Ureter (tissue), 1 donor: ENCODE measurements at places on chromosomes 4 and X. TPM values are rescaled to one million over a fixed set of nuclear protein-coding genes. Genes with fewer than 3 reads are reported as not detected.

Gene XAGE1A
- not detected for total RNA-seq

DNA sequence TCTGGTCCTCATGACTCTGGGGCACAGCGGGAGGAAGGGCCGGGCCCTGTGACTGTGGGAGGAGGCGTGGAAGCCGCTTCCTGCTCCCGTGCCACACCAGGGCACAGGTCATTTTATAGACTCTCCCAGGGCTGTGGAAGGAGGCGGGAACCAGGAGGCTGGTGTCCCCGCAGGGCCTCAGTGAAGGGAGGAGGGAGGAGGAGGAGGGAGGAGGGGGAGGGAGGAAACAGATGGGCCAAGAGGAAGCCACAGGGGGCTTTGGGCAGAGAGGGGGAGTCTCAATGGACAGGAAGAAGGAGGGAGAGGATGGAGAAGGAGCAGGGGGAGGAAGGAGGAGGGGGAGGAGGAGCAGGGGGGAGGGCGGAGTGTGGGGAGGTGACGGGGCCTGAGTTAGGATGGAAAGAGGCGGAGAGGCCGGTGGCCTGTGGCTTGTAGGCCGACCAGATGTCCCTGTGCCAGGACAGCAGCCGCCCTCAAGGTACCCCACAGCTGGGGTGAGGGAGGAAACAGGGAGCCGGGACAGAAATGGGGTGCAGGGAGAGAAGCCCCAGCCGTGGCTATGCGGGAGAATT lies 6.2 kb upstream of the PLCXD1 start:
- no peak for DNase-seq

DNA sequence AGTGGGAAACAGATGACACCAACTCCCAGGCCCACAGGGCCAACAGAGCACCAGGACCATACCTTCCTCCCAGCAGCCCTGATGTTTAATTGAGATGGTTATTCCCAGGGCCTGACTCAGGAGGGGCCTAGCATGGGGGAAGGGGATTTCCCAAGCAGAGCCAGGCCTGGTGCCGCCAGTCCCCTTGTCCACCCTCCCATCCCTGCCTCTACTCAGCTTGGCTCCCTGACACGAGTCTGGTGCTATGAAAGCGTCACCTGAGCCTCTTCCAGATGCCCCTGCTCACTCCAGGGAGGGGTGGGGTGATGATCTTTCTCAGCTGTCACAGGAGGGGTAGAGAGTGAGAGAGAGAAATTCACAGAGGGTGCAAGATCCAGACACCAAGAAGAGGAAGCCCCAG lies 72.7 kb downstream of the EFNB1 start:
- DNase-seq = no peak

GRCh38 chrX:27565992-27566391 lies 24.2 kb upstream of the DCAF8L2 start:
- no peak for DNase-seq

Gene PRRG3
- total RNA-seq = 0.91 TPM

Gene FTSJ1
- 42.7 TPM for total RNA-seq

Gene WDR1
- 385 TPM for total RNA-seq

- no peak for DNase-seq
Measured at GRCh38 chr4:159273141-159273438, 170.2 kb downstream of the RAPGEF2 start.

Gene RWDD4
- 17.3 TPM for total RNA-seq

- no peak for DNase-seq
Measured at GRCh38 chrX:31483336-31483735, 411.5 kb upstream of the FTHL17 start.

DNA sequence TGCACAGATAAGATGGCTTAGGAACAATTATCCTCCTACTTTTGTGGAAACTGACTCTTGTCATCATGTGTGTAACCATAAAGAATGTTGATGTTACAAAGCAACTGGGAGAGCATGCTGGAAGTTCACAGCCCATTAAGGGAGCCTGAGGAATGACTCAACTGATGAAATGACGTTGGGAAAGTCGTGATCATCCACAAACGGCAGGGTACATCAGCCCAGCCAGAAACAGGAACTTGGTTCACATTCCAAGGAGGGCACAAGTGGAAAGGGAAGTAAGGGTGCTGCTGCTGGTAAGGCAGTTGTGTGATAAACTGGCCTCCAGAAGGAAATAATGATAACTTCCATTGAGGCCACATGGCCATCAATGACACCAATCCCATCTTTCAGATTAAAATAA lies 6.7 kb downstream of the TEC start:
- no peak for DNase-seq

GRCh38 chr4:183873409-183874185 lies 31.5 kb upstream of the STOX2 start:
- no peak for DNase-seq

Gene DGKK
- total RNA-seq = not detected

Gene LRRC66
- total RNA-seq = 0.29 TPM

Gene TRIM75
- total RNA-seq = not detected

GRCh38 chr4:37604461-37604860 lies 81.7 kb downstream of the RELL1 start:
- no peak for DNase-seq

DNA sequence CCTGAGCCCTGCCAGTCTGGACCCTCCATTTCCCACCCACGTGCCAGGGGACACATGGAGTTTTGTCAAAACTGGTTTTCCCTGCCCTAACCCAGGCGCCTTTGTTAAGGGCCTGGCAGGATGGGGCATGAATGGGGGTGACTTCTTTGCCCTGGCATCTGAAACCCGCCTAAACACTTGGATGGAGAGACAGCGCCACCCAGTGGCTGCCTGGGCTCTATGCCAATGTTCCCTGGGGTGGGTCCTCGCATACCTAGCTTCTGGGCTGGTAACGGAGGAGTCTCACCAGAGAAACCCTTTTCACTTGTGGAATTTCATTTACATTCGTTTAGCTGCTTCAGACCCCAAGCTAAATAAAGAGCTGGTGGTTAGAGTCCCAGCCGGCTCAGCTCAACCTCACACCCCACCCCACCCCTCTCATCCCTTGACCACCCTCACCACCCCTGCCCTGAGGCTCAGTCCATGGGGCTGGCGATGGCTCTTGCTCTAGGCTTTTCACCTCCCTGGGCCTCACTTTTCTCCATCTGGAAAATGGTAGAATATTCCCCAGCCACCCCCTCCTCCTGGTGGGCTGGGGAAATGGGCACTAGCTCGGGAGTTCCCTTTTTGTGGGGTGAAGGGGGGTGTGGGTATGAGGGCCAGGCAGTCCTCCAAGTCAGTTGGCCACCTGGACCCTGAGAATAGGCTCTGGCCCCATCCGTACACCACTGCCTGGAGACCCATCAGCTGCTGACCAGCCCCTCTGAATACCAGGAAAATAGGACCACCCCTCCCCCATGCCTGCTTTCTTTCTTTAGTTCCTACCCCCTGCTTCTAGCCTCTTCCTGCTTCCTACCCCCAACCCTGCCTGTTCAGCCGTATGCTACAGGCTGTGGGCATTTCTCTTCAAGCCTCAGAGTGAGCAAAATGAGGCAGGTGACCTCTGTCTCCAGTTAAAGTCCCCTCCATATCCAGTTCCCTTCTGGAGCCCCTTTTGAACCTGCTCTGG lies 57.1 kb upstream of the PJA1 start:
- peak; percentile 78 for DNase-seq

- DNase-seq = no peak
Measured at GRCh38 chr4:161813389-161813788, 350.4 kb downstream of the FSTL5 start.

Gene CEP44
- 18.3 TPM for total RNA-seq

DNA sequence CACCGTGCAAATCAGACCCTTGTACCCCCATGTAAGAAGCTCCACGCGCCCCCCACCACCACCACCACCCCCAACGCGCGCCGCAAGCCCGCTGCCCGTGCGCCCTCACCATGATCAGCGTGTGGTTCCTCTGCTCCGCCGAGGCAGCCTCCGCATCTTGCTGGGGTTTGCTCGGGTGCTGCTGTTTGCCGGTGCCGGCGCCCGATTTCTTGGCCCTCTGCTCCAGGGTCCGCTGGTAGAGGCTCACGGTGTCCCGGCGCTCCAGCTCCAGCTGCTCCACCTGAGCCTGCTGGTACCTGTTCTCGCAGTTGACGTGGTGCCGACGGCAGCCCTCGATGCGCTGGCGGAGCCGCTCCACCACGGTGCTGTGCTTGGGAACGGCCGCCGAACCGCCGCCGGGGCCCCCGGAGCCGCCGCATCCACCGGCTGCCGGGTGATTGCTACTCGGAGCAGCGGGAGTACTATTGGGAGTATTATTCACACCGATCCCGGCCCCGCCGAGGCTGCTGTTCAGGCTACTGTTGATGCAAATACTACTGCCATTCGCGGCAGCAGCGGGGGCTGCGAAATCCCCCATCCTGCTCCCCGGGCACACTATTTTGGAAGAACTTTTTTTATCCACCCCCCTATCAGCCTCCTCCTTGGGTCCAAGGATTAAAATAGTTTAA lies 1.1 kb downstream of the MAML3 start:
- DNase-seq = peak; percentile 64

GRCh38 chrX:75963774-75964173 lies 178.7 kb upstream of the MAGEE2 start:
- DNase-seq = no peak

GRCh38 chrX:119667111-119667878 lies 25.7 kb downstream of the SEPTIN6 start:
- DNase-seq = no peak

DNA sequence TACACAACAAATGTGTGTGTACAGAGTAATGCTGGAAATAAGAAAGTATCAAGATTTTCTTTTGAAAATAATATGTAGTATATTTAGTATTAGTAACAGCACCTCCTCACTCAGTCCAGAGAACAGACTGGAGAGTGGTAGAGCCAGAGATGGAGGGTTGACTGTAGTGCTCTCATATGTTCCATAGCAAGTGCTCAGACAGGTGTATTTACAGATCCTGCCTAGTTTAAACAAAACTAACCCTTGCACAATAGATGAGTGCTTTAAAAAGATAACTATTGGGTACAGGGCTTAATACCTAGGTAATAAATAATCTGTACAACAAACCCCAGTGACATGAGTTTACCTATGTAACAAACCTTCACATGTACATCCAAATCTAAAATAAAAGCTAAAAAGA lies 381.0 kb upstream of the EMCN start:
- no peak for DNase-seq

Gene MAGEA9B
- not detected for total RNA-seq

DNA sequence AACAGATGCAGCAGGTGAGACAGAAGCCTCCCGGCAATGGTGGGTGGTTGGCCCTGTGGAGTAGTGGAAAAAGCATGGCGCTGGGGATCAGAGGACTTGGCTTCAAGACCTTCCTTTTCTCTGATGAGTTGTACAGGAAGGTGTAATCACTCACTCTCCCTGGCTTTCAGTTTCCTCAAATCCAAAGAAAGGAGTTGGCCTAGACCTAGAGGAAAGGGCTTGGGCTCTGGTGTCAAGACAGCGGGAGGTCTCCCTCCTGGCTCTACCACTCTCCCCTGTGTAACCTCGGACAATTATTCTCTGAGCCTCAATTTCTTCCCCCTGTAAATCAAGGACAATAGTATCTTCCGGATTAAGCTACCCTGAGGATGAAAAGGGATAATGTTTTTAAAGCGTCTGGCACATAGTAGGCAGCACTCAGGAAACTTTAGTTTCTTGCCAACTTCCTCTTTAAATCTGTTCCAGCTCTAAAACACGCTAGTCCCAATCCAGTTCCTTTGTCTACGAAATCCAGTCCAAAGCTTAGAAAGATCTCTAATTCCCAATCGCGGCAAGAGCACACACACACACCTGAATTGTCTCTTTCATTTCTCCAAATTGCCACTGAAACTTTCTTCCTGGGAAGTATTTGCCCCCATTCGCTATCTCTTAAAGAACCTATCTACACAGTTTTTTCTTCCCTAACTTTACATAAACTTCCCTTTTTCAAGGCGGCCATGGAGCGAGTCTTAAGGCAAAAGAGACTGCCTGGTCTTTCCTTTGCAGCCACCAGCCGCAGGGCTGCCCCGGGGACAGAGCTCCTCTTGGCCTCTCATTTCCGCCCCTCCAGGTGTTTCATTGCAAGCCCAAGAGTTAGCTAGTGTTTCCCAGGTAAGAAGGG lies 29.9 kb upstream of the GPC4 start:
- no peak for DNase-seq

DNA sequence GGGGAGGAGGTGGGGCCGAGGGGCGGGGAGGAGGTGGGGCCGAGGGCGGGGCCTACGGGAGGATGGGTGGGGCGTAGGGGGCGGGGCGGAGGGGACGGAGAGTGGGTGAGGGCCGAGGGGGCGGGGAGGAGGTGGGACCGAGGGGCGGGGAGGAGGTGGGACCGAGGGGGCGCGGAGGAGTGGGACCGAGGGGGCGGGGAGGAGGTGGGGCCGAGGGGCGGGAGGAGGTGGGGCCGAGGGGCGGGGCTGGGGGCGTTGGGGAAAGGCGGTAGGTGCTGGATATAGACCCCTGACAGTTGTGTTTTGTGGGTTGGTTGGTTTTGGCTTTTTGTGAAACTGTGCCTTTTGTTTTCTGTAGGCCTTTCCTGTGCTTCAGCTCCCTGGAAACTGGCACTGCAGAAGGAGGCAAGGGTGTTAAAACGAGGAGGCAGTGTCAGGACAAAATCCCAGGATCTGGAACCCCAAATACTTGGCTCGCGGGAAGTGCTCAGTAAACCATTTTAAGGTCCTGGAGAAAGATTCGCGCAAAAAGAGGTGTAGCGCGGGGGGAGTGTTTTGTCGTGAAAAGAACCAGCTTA lies 580 bp upstream of the MMGT1 start:
- DNase-seq = peak; percentile 78

DNA sequence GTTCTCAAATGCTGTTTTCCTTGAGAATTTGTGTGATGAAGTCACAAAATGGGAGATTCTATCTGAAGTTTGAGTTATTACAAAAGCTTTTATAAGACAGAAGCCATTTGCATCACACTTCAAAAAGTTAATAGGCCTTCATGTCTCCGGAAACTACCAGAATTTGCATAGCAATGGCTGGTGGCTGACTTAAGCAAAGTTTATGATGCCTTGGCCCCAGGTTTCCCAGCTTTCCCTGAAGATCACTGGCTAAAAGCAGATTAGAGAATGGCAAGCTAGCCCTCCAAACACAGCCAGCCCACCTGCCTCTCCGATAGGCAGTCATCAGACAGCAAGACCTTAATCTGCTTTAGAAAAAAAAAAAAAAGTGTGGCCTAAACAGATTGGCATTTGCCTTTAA lies 197.8 kb downstream of the HS3ST1 start:
- no peak for DNase-seq
